NCI-H1436 treated with DMSO at 0.1 percent for 48 hours (cell line): ENCODE measurements at places on chromosomes 5 and 9.

DNA sequence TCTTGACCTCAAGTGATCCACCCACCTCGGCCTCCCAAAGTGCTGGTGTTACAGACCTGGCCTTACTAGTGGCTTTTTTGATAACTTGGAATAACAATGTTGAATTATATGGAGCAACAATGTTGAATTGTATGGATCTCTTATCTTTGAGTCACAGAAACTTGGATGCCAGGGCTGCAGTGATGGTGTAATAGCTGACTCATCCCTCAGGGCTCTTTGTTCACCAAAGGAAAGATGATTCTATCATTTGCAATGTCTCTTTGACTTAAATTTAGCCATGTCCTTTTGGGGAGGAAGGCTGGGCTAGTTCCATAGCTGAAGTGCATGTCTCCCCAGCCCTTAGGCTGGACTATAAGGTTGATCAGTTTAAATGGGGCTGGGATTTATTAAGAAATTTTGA, 172.3 kb downstream of the PDZD2 start:
- no peak for DNase-seq

GRCh38 chr5:6715758-6716628, 2.8 kb downstream of the TENT4A start:
- no peak for DNase-seq

- DNase-seq = no peak
Measured at GRCh38 chr5:39501397-39501796, 76.6 kb upstream of the DAB2 start.

DNA sequence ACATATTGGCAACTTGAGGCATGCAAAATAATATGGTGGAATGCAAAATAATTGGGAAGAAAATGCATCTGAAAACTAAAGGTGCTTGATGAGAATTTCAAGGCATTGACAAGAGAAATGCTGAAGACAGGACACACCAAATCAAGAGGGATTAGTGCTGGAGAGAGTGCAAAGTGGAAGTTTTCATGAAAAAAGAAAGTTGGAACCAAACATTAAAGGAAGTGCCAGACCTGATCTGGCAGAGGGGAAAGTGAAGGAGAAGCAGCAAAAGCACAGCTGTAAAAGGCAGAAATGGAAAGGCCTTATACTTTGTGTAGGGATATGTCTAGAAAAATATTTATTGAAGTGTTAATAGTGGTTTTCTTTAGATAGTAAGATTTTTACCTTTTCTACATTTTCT, 35.3 kb upstream of the FYB1 start:
- DNase-seq = no peak

GRCh38 chr9:91119679-91120078, 242.0 kb downstream of the AUH start:
- DNase-seq = no peak

DNA sequence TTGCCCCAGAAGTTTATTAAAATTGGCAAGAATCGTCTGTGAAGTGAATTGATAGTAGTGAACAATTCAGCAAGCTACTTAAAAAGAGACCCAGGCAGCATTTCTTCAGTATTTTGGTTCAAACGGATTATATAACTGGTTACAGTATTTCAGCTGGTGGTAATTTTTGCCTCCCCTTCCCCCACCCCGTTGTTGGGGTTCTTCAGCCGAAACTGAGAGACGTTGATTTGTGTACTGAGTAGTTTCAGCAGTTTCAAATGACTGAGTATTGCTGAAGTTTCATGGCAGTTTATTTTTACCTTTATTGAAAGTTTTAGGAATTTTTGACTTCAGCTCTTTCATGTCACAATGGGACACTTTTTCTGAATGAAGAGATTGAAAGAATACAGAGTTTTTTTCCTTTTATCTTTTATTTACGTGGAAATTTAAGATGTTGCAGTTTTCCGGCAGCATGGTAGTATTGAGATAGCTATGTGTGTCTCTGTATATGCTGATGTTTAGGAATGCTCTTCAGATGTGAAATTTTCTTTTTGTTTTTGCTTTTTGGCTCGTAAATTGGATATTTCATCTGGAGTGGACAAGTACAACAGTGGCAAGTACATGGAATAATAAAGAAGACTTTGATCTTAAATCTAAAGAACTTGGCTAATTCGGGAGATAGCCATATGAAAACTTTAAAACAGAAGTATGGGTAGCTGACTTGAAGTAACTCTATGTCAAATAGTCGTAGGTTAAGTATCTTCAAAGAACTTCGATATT, 1.9 kb downstream of the GPBP1 start:
- DNase-seq = no peak

DNA sequence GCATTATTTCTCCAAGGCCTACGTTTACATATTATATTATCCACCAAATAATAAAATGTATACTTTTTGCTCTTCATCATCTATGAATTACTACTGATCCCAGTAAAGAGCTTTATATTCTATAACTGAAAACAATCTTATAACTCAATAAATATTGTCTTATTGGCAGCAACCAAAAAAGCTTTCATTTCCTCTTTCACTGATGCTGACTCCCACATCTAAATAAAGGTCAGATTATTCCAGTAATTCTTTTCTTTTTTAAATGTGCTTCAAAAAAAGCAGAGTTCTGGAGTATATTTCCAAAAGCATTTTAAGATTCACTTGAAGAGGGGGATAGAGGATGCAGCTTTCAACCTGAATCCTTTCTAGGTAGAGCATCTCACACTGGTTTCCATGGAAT, 75.3 kb upstream of the NR4A3 start:
- no peak for DNase-seq

DNA sequence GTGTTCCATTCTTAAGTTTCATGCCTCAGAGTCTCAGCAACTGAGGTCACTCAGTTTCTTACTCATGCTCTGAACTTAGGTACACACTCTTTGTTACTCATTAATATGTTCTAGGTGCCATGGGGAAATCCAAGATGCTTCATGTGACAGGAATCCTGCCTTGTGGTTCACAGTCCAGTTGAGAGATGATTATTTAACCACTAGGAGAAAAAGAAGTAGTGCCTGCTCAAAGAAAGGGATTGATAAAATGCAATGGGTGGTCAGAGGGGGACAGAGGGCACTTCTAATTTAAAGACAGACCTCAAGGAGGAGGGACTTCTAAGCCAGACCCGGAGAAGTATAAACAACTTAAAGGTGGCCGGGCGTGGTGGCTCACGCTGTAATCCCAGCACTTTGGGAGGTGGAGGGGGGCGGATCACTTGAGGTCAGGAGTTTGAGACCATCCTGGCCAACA, 69.0 kb downstream of the UGCG start:
- no peak for DNase-seq

GRCh38 chr5:69350664-69351063, 18.1 kb upstream of the CCDC125 start:
- no peak for DNase-seq

- no peak for DNase-seq
Measured at GRCh38 chr5:172617817-172618216, 23.2 kb upstream of the NEURL1B start.

GRCh38 chr5:115472271-115473025, 72.1 kb downstream of the FEM1C start:
- DNase-seq = no peak
